Cortex of kidney (tissue), 1 donor: ENCODE measurements at places on chromosomes 2 and 18.

DNA sequence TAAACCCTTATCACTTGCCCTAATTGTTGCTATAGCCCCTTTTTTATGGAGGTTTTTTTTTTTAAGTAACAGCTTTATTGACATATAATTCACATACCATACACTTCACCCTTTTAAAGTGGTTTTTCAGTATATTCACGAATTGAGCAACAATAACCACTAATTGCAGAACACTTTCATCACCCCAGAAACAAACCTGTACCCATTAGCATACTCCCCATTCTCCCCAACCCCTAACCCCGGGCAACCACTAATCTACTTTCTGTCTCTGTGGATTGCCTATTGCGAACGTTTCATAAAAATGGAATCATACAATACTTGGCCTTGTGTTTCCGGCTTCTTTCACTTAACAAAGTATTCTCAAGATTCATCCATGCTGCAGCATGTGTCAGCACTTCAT, 213.6 kb downstream of the ATAD2B start:
- DNase-seq = no peak

- no peak for DNase-seq
Observed at GRCh38 chr2:200104015-200104414, 148.6 kb downstream of the MAIP1 start.

- no peak for DNase-seq
Observed at GRCh38 chr2:195434346-195434745, 222.7 kb upstream of the SLC39A10 start.

GRCh38 chr2:221958224-221958623, 340.6 kb downstream of the PAX3 start:
- no peak for DNase-seq

DNA sequence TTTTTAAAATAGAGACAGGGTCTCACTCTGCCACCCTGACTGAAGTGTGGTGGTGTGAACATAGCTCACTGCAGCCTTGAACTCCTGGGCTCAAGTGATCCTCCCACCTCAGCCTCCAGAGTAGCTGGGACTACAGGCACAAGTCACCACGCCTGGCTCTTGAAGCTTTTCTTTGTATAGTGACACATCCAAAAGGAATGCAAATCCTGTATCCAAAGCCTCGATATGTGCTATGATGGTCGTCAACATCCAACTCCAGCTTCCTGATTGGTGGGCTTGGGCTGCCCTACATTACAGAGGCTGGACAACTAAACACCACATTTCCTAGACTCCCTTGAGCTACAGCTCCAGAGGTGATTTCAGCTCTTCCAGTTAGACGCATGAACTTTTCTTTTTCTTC, 101.7 kb upstream of the PGAP1 start:
- no peak for DNase-seq
